ENCODE measurements at places on chromosomes 4 and X. TPM values are rescaled to one million over a fixed set of nuclear protein-coding genes. Genes with fewer than 3 reads are reported as not detected.

MAGEA12 gene
- not detected for total RNA-seq

GRCh38 chr4:56375458-56375857 lies 11.8 kb downstream of the AASDH start:
- DNase-seq = no peak

GRCh38 chr4:137707626-137708025 lies 175.3 kb upstream of the PCDH18 start:
- DNase-seq = no peak

GRCh38 chr4:73735231-73735630 lies 5.1 kb upstream of the CXCL8 start:
- DNase-seq = no peak
